Activated CD8-positive, alpha-beta memory T cell treated with anti-CD3 and anti-CD28 coated beads, Interleukin-2, amount 50 U/mL, for 48 hours (primary cell): ENCODE measurements at places on chromosomes 6 and 20.

GRCh38 chr20:2000285-2000684, 6.4 kb upstream of the PDYN start:
- DNase-seq: no peak

DNA sequence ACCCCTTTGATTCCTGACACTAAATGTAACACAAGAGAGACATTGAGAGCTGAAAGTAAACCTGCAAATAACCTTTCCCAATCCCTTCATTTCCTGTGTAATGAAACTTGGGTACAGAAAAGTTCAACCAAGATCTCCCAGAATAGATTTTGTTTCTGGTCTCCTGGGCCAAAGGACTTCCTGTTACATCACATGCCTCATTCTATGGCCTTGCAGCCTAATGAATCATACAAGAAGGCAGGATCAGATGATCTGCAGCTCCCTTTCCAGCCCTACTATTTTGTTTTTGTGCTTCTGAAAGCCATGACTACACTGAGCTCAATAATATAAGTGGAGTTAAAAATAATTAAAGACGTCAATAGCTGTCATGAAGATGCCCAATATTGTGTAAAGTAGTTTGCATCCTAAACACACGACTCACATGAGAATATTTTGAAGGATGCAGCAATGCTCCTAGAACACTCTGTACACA, 73.4 kb upstream of the NOX3 start:
- DNase-seq: no peak

DNA sequence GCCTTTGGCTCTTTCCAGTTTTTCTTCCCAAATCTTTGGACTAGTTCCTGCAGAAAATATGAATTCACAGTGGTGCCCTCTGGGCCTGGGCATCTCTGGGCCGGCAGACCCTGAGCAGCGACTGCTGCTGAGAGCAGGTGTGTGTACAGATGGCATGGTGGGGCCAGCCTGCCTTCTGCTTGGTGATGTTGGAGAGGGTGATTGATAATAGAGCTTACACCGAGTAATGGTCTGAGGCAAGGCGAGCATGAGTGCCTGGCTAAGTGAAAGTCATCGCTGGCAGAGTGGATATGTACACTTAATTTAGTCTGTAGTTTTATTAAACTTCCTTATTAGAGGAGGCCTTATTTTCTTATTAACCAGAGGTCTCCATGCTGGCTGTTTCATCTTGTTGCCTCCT, 156.9 kb downstream of the CDKAL1 start:
- DNase-seq: no peak

DNA sequence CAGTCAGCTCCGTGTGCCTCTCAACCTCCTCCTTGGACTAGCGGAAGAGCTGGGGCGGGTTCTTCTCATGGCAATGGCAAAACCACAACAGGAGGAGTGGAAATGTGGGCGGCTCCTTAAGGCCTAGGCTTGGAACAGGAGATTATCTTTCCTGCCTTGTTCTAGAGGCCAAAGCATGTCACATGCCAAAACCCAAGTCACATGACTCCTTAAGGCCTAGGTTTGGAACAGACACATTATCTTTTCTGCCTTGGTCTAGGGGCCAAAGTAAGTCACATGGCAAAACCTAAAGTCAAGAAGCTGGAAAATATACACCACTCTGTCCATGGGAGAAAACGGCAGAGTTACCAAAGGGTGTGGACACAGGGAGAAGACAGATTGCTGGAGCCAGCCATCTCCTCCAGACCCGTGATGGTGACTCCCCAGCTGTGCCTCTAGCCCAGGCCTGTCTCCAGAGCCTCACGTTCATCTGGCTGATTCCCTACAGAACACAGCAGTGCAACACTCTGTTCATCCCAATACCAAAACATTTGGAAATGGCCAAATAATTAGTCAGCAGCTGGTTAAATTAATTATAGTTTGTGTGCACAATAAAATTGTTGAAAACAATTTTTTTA, 34.2 kb downstream of the ANKRD60 start:
- DNase-seq: no peak

GRCh38 chr6:4946521-4946920, 57.3 kb downstream of the RPP40 start:
- no peak for DNase-seq

DNA sequence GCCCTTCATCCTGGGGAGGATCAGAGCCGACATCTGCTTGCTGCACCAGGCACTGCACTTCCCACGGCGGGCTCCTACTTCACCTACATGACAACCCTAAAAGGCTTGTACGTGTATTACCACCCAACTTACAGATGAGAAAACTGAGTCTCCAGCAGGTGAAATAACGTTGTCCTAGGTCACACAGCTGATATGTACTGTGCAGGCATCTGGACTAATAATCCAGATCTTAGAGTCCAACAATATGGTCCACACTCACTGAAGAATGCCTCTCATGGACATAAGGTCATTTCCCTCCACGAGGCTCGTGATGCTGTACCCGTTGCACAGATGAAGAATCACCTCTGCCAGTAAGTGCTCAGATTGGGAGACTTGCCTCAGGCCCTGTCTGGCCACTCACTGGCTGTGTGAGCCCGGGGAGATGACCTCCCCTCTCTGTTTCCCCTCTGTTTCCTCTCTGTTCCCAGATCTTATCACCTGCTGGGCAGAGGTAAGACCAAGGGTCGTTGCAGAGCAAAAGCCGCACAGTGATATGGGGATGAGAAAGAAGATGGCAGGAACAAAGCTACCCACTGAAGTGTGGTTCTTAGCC, 32.1 kb downstream of the TGM2 start:
- no peak for DNase-seq

- no peak for DNase-seq
Observed at GRCh38 chr20:6756693-6757595, 10.5 kb upstream of the BMP2 start.

DNA sequence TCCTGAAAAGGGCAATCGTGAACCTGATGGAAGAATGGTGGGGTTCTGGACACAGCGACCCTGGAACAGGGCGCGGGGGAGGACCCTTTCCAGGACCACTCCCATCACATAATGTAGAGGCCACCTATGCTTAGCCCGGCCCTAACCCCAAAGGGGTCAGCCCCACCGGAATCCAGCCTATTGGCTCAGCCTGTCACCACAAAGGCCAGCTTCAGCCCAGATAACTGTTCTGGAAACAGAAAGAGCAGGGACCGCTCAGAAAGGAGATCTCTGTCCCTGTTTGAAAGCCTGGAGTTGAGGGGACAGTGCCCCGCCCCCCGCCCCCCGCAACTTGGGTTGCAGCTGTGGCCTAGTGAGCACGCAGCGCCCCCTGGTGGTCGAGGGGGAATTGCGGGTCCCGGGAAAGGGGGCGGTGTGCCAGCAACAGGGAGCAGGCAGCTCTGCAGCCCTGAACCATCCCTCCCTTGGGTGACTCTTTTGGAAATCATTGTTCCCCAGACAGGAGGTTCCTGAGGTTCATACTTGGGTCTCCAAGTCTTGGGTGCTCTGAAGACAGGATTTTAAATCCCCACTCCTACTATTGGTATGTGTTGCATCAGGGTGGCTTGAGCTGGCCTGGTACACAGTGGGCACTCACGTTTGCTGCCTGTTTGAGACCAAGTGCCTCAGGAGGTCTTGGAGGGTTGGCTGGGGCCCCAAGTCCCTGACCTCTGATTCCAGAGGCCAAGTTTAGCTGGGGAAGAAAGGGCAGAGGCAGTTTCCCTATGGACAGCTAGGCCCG, 1.5 kb downstream of the SIGLEC1 start:
- peak; percentile 99 for DNase-seq

DNA sequence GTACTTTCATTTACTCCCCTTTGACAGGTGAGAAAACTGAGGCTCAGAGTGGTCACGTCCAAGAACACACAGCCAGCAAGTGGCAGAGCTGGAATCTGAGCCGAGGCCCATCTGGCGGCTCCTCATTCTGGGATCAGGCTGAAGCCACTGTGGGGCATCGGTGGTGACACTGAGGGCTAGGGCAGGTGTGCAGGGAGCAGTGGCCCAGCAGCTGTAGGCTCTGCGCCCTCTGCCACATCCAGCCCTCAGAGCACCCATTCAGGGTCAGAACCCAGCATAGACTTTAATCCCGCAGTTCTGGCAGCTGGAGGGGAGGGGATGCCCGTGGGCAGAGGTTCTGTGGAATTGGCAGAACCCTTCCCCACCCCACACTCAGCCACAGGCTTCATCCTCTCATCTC, 210.3 kb downstream of the PREX1 start:
- no peak for DNase-seq

- DNase-seq: no peak
Observed at GRCh38 chr6:13263669-13264068, 64.7 kb downstream of the TBC1D7 start.

GRCh38 chr20:62668441-62669027, 26.2 kb downstream of the SLCO4A1 start:
- DNase-seq: no peak

DNA sequence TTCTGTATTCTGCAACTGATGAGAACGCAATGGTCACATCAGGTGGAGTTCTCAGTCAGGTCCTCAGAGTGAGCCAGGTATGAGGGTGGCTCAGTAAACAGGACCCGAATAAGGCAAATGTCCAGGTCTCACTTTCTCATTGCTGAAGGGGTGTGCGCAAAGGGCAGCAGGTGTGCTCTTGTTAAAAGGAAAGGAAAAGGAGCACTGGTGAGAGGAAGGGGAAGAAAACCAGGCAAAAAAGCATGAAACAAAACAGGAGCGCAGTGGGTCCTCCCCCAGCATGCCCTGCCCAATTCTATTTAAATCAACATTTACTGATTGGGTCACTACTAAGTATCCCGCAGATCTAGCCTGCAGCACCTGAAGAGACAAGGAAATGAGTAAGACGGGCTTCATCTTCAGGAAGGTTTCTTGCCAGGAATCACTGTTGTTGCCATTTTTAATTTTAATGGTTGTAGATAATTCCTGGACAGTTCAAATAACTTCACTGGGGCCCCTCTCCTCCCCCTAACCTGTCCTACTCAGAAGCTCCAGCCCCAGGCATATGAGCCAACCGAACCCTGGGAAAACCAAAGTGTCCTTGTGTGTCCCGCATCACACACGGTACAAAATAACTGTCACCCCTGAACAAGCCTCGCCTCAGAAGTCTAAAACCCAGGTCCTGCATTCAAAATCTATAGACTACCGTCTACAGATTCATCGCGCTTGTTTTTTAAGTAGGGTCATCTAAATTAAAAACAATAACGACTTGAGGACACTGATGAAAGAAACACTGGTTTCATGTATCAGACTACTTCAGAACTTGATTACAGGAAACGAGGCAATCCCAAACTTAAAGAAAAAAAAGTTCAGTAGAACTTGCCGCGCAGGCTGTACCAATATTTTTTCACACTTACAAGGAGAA, 980 bp downstream of the MBOAT1 start:
- DNase-seq: no peak

GRCh38 chr6:143675946-143676345, 1.8 kb upstream of the PHACTR2 start:
- DNase-seq: no peak

GRCh38 chr6:44856479-44856878, 469.0 kb downstream of the CDC5L start:
- no peak for DNase-seq

- no peak for DNase-seq
Observed at GRCh38 chr6:836276-836853, 143.4 kb upstream of the EXOC2 start.

DNA sequence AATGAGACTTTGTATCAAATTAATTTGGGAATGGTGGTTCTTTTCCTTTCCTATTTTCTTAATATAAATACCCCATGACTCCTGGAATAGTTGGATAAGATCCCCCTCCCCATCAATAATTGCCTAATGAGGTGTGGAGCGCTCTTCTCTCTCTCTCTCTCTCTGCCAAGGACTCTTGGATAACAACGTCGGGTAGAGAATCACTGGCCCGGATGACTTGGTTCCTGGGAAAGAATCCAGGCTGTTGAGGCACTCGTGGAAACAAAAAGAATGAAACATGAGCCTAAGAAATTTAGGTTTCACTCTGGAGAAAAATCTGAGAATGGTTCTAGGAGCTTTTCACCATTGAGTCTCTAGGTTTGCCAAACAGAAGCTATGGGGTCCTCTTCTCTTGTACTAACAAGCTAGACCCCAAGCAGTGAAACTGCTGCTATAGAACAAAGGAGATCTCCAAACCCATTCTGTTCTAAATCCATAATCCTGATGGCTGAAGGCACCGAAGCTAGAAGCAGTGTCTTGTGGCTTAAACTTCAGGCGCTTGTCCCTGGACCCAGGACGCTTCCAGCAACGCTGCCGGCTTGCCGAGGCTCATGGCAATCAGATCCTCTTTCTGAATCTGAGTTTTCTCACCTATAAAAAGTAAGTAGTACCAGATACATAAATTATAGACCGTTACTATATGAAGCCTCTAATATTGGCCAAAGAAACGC, 241.6 kb upstream of the BTBD3 start:
- no peak for DNase-seq

GRCh38 chr6:64252256-64252655, 616.7 kb downstream of the PHF3 start:
- no peak for DNase-seq

- DNase-seq: peak; percentile 52
Observed at GRCh38 chr6:15522856-15523529, 139.8 kb downstream of the DTNBP1 start.

GRCh38 chr6:145904868-145905267, 59.3 kb downstream of the SHPRH start:
- DNase-seq: no peak

- DNase-seq: no peak
Observed at GRCh38 chr6:117423754-117424153, 2.0 kb downstream of the ROS1 start.

GRCh38 chr6:153121311-153121710, 9.8 kb downstream of the RGS17 start:
- no peak for DNase-seq

DNA sequence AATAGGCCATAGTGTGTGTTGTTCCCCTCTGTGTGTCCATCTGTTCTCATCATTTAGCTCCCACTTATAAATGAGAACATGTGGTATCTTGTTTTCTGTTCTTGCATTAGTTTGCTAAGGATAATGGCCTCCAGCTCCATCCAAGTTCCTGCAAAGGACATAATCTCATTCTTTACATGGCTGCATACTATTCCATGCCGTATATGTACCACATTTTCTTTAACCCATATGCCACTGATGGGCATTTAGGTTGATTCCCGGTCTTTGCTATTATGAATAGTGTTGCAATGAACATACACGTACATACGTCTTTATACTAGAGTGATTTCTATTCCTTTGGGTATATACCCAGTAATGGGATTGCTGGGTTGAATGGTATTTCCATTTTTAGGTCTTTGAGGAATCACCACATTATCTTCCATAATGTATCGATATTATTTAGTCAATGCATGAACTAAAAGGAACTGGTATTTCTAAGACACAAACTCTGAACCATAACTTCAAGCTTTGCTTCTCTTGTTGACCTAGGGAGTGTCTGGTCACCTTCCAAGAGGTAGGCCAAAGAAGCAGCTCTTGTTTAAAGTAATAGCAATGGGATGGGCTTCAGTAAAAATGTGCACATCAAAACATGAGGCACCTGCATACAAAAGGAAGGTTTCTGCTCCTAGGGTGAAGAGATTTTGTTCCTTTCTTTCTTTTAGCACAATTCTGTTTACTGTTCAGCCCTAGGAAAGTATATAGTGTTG, 343.0 kb upstream of the ARID1B start:
- no peak for DNase-seq

- peak; percentile 74 for DNase-seq
Observed at GRCh38 chr6:31822036-31822821, 5.3 kb upstream of the HSPA1B start.
